H9 (cell line): ENCODE measurements at places on chromosomes 13 and 19.
A peak's percentile ranks its signal among the peaks of the same experiment; 100 is the strongest.

- peak; percentile 66 for DNase-seq
Measured at GRCh38 chr13:23741879-23742510, 147.2 kb downstream of the MIPEP start.

GRCh38 chr13:59086147-59086546 is 1077.6 kb downstream of the DIAPH3 start:
- DNase-seq = no peak

- no peak for DNase-seq
Measured at GRCh38 chr13:40366119-40366518, 300.3 kb downstream of the FOXO1 start.

- no peak for DNase-seq
Measured at GRCh38 chr13:97542102-97542685, 108.2 kb downstream of the RAP2A start.

- DNase-seq = no peak
Measured at GRCh38 chr13:35599384-35599783, 122.9 kb upstream of the MAB21L1 start.

- no peak for DNase-seq
Measured at GRCh38 chr19:6667114-6667627, 2.8 kb downstream of the TNFSF14 start.

DNA sequence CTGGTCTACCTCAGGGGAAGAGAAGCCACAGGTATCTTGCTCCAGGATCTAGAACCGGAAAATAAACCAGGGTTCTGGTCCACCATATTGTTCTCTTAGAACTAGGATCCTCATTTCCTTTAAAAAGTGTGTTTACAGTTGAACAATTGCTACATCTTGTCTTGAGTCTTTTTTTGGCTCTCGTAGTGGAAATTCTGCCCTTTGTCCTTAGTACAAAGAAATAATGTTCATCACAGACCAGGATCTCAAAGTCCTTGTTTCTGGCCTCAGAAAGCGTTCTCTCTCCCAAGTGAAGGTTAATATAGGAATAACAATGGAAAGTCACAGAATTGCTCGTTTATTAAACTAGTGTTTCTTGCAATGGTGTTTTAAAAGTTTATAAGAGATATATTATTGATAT is 20.8 kb downstream of the KLF2 start:
- DNase-seq = no peak
